Breast epithelium (tissue), 4 donors: ENCODE measurements at places on chromosomes 4 and X. TPM values are rescaled to one million over a fixed set of nuclear protein-coding genes. Genes with fewer than 3 reads are reported as not detected.

GRCh38 chr4:127149086-127149485 lies 483.7 kb upstream of the INTU start:
- H3K27ac ChIP-seq: no peak overlapping the region
- H3K36me3 ChIP-seq: no peaks in the 10 kb centered on the region
- no peaks in the 10 kb centered on the region for H3K4me1 ChIP-seq
- H3K27me3 ChIP-seq: no peaks in the 10 kb centered on the region
- no peak for DNase-seq
- H3K4me3 ChIP-seq: no peak overlapping the region

DNA sequence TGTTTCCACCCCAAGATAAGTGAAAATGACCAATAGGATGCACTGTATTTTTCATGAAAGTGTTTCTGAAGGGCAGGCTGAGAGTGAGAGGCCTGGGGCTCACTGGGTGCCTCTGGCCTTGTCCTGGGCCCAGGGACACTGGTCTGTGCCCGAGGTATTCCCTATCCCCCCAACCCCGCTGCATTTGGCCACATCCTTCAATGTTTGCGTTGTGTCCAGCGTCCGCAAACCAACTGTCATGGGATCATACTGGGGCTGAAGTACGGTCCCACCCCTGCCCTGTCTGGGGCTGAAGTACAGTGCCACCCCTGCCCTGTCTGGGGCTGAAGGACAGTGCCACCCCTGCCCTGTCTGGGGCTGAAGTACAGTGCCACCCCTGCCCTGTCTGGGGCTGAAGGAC lies 22.0 kb upstream of the MSANTD1 start:
- H3K4me3 ChIP-seq: no peak overlapping the region
- H3K27me3 ChIP-seq: no peaks in the 10 kb centered on the region
- no peaks in the 10 kb centered on the region for H3K4me1 ChIP-seq
- no peaks in the 10 kb centered on the region for H3K36me3 ChIP-seq

- H3K27me3 ChIP-seq: no peaks in the 10 kb centered on the region
- no peak overlapping the region for H3K27ac ChIP-seq
- no peaks in the 10 kb centered on the region for H3K4me1 ChIP-seq
- no peaks in the 10 kb centered on the region for H3K36me3 ChIP-seq
- no peak for DNase-seq
Measured at GRCh38 chrX:70096052-70096451, 33.8 kb downstream of the OTUD6A start.

DNA sequence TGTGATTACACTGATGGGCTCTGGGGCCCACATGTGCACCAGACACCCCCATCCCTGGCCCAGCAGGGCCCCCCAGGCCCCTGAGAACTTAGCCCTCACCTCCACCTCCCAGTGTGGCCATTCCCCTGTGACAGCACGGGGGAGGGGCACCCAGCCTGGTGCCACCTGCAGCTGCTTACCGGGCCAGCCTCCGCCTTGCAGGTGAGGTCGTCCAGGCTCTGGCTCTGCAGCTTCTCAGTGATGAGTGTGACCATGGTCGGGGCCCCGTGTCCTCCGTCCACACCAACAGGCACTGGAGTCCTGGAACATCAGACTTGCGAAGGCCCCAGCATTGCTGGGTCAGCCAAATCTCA lies 15.6 kb downstream of the FAM53A start:
- no peaks in the 10 kb centered on the region for H3K4me1 ChIP-seq
- H3K27me3 ChIP-seq: no peaks in the 10 kb centered on the region
- no peaks in the 10 kb centered on the region for H3K36me3 ChIP-seq
- H3K4me3 ChIP-seq: no peak overlapping the region

The F9 gene
- total RNA-seq: not detected

DNA sequence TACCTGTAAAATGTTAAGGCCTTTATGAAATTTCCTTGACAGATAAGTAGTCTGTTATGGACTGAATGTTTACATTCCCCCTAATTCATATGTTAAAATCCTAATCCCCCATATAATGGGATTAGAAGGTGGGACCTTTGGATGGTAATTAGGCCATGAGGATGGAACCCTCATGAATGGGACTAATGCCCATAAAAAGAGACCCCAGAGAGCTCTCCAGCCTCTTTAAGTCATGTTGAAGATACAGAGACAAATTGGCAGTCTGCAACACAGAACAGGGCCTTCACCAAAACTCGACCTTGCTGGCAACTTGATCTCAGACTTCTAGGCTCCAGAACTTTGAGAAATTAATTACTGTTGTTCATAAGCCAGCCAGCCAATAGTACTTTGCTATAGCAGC lies 1344.5 kb upstream of the PCDH7 start:
- no peaks in the 10 kb centered on the region for H3K4me1 ChIP-seq
- no peak overlapping the region for H3K4me3 ChIP-seq
- no peak overlapping the region for H3K27ac ChIP-seq
- no peak for DNase-seq
- no peaks in the 10 kb centered on the region for H3K36me3 ChIP-seq

The DRD5 gene
- total RNA-seq: not detected

- H3K4me3 ChIP-seq: no peak overlapping the region
- H3K27ac ChIP-seq: no peak overlapping the region
- no peaks in the 10 kb centered on the region for H3K4me1 ChIP-seq
- no peak for DNase-seq
- no peaks in the 10 kb centered on the region for H3K27me3 ChIP-seq
Measured at GRCh38 chr4:64340218-64341110, 68.8 kb downstream of the TECRL start.

DNA sequence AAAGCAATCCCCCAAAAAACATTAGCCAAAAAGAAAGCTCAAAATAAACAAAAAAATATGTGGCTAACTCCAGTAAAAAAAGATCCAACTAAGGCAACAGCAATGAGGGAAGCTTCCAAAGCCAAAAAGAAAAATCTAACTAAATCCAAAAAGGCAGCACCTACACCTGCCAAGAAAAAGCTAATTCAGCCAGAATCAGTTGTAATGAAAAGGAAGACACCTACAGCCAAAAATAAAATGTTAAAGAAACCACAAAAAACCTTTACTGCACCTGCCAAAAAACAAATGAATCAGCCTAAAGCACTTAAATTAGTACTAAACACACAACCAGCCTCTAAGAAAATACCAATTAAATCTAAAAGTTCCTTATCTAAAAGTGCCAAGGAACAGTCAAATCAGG lies 37.2 kb upstream of the CABS1 start:
- no peaks in the 10 kb centered on the region for H3K36me3 ChIP-seq
- no peak overlapping the region for H3K27ac ChIP-seq
- no peak for DNase-seq
- no peaks in the 10 kb centered on the region for H3K4me1 ChIP-seq

GRCh38 chr4:82678051-82678450 lies 116.3 kb upstream of the TMEM150C start:
- no peaks in the 10 kb centered on the region for H3K36me3 ChIP-seq
- H3K27me3 ChIP-seq: no peaks in the 10 kb centered on the region
- DNase-seq: no peak
- no peaks in the 10 kb centered on the region for H3K4me1 ChIP-seq
- no peak overlapping the region for H3K4me3 ChIP-seq
- H3K27ac ChIP-seq: peak overlapping the region; percentile 34

DNA sequence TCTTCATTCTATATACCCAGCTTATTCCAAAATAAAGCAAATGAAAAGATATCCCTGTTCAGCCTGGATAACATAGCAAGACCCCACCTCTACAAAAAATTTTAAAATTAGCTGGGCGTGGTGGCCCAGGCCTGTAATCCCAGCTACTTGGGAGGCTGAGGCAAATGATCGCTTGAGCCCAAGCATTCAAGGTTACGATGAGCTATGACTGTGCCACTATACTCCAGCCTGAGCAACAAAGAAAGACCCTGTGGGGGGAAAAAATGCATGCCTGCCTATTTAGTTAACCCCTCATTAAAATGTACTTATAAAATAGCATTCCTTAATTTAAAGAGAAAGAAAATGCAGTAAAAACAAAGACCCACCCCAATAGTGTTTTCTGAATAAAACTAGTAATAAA lies 9.3 kb downstream of the PRSS12 start:
- H3K4me1 ChIP-seq: no peaks in the 10 kb centered on the region
- no peaks in the 10 kb centered on the region for H3K27me3 ChIP-seq
- DNase-seq: no peak
- no peak overlapping the region for H3K4me3 ChIP-seq
- no peak overlapping the region for H3K27ac ChIP-seq

The MGAT4D gene
- not detected for total RNA-seq

DNA sequence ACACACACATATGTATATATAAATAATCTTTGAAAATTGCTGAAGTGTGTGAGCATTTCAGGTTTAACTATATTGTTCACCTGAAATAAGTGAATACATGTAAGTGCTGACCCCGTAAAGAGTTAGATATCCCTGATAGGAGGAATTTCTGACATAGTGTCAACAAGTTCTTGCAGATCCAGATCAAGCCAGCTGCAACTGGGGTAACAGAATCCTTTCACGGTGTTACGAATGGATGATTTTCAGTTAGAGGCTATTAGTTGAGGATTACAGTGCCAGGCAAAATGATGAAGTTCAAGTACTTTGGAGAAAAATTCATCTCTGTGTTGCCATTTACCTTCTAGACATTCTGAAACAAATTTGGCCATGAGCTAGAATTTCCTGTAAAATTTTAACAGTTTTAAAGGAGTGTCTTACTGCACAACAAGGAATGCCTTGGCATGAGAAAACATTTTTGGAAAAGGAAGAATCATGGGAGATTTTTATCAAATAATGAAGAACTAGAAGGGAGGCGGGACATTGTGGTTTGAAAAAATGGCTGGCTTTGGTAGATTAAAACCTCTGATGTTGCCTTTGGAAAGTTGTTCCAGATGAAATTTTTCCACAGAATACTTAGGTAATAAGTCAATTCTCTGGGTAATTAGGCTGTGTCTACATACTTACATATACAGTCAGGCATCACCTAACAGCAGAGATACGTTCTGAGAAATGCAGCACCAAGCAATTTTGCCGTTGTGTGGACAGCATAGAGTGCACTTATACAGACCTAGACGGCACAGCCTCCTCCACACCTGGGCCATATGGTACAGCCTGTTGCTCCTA lies 84.4 kb upstream of the FAT1 start:
- no peaks in the 10 kb centered on the region for H3K36me3 ChIP-seq
- no peak for DNase-seq
- H3K4me1 ChIP-seq: no peaks in the 10 kb centered on the region

- H3K27ac ChIP-seq: no peak overlapping the region
- H3K36me3 ChIP-seq: no peaks in the 10 kb centered on the region
- no peaks in the 10 kb centered on the region for H3K4me1 ChIP-seq
Measured at GRCh38 chrX:47643926-47644325, 6.4 kb downstream of the ELK1 start.

GRCh38 chrX:27966955-27967354 lies 14.3 kb downstream of the DCAF8L1 start:
- DNase-seq: no peak
- H3K36me3 ChIP-seq: no peaks in the 10 kb centered on the region
- no peaks in the 10 kb centered on the region for H3K4me1 ChIP-seq

- DNase-seq: no peak
- no peak overlapping the region for H3K27ac ChIP-seq
- no peaks in the 10 kb centered on the region for H3K36me3 ChIP-seq
- H3K4me3 ChIP-seq: no peak overlapping the region
- no peaks in the 10 kb centered on the region for H3K27me3 ChIP-seq
- no peaks in the 10 kb centered on the region for H3K4me1 ChIP-seq
Measured at GRCh38 chrX:106649523-106650428, 38.0 kb downstream of the RADX start.

- H3K27ac ChIP-seq: no peak overlapping the region
- no peak overlapping the region for H3K4me3 ChIP-seq
- no peaks in the 10 kb centered on the region for H3K36me3 ChIP-seq
- no peak for DNase-seq
- no peaks in the 10 kb centered on the region for H3K27me3 ChIP-seq
- H3K4me1 ChIP-seq: no peaks in the 10 kb centered on the region
Measured at GRCh38 chrX:153580700-153581386, 18.1 kb downstream of the CCNQ start.

GRCh38 chrX:115332832-115333231 lies 43.3 kb downstream of the LUZP4 start:
- peaks cover 3% of the 10 kb centered on the region for H3K4me1 ChIP-seq
- peaks cover 62% of the 10 kb centered on the region for H3K27me3 ChIP-seq
- no peaks in the 10 kb centered on the region for H3K36me3 ChIP-seq
- no peak for DNase-seq

- no peaks in the 10 kb centered on the region for H3K4me1 ChIP-seq
- peak overlapping the region; percentile 64 for H3K4me3 ChIP-seq
- H3K27me3 ChIP-seq: no peaks in the 10 kb centered on the region
- peak; percentile 53 for DNase-seq
- H3K27ac ChIP-seq: peak overlapping the region; percentile 96
Measured at GRCh38 chrX:41009850-41010846, 75.1 kb upstream of the USP9X start.

GRCh38 chr4:73904491-73904890 lies 35.3 kb downstream of the CXCL1 start:
- no peak overlapping the region for H3K27ac ChIP-seq
- no peak for DNase-seq
- no peaks in the 10 kb centered on the region for H3K27me3 ChIP-seq
- no peaks in the 10 kb centered on the region for H3K36me3 ChIP-seq
